Fibroblast of the conjunctiva (primary cell): ENCODE measurements at places on chromosomes 4 and X.

DNA sequence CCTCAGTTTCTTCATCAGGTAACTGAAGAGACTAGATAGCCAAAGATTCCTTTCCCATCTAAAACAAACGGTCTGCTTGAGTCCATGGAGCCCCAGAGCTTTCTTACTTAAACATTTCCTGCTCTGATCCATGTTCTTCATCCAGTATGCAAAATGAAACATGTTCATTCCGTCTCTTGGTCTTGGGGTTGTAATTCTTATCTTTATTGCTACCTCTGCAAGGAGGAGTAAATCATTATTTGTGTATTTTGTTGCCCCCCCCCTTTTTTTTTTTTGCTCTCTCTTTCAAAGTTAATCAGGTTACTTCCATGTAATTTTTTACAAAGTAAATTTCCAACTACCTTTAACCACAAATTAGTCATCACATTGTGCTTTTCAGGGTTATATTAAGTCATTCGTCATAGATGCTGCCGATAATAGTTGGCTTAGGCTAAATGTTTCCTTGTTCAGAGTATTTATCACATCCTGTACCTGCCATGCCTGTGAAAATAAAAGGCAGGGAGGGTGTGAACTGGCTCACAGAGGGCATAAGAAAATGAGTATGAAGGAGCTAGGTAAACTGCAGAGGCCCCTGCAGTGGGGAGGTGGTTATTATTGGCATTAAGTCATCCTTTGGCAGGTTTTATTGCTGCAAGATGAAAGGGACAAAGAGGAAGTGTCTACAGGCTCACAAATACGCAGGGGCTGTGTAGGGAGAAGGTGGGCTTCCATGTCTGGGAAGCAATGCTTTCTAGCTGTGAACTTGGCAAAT lies 76.7 kb upstream of the HS3ST1 start:
- no peak for DNase-seq

DNA sequence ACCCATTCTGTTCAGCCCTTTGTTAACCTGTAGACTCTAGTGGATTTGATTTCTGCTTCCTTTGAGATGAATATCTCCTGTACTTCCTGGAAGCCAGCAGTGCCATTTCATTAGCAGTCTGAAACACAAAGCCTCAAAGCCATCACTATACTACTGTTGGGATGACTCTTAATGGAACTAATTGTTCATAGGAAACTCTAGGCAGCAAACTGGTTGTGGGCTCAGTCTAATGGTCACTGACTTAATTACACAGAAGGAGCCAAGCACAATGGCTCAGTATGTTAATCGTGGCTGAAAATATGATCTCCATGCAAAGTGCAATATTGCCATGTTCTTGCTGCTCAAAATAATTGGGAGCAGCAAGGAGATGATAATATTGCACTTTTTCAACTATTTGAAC lies 262.3 kb downstream of the ARHGAP24 start:
- no peak for DNase-seq

- no peak for DNase-seq
These were observed 2.6 kb downstream of the FAAH2 start for GRCh38 chrX:57289089-57289488.

DNA sequence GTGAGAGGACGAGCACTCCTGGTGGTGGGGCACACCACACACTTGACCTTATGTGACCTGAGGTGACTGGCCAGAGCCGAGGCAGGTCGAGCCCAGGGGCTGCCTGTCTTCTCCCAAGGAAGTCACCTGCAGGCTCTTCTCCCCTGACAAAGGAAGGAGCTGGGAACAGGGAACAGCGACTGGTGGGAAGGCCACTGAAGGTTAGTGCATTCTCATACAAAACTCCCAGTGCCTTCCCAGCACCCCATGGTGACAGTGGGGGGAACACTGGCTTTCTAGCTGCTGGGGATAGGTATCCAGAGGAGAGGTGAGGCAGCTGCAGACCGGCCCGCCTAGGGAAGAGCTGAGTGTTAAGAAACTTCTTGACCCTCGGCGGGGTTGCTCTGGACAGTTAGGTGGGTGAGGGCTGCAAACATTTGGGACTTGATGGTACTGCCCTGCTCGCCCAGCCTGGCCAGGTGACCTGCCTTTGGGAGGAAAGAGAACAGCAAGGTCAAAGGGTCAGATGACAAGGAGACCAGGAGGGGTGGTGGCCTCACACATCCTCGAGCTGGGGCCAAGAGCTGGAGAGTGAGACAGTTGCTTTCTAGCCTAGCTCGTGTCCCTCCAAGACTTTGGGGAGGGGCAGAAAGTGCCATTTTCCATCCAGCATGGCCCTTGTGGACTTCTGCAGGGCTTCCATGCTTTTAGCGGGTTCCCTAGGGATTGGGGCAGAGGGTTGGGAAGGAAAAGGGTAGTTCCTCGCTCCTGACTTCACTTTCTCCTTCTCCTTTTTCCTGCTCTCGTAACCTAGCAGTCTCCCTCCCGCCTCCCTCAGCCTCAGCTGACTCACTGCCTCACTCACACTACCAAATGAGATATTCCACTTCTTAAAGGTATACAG lies 2.7 kb downstream of the NALF2 start:
- no peak for DNase-seq

- DNase-seq: peak; percentile 93
These were observed at the start of gene EOLA1 for GRCh38 chrX:149540621-149541520. TSS of gene EOLA1 (plus strand) at chrX:149541012. CDS start at chrX:149545631, 4,619 bp downstream.

- DNase-seq: no peak
These were observed 10.9 kb downstream of the AFAP1 start for GRCh38 chr4:7928711-7929110.

DNA sequence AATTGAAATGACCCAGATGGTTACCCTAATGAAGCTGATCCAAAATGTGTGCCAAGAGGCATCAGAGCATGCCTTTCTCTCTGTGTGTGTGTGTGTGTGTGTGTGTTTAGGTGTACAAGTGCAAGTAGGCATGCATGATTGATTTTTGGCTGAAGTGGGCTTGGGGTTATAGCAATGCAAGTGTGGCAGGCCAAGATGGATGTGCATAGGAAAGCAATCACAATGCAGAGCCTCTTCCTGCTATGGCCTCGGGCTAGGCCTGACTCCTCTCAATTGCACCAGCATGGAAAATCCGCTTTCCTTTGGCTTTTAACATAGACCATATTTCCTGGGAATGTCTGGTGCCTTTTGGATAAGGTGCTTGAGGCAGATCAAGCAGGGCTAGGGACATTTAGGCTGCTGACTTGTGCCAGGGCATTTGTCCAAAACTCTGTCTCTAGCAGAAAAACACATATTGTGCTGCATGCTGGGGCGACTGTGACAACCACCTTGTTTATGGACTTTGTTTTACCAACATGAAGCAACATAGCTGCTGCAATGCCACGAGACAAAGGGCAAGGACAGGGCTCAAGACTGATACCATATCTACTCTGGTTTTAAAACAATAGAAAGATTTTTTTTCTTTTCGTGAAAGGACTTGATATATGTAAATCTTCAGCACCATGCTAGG lies 395.7 kb downstream of the RAPGEF2 start:
- no peak for DNase-seq

GRCh38 chrX:36019125-36019524 lies 99.6 kb downstream of the CFAP47 start:
- no peak for DNase-seq

DNA sequence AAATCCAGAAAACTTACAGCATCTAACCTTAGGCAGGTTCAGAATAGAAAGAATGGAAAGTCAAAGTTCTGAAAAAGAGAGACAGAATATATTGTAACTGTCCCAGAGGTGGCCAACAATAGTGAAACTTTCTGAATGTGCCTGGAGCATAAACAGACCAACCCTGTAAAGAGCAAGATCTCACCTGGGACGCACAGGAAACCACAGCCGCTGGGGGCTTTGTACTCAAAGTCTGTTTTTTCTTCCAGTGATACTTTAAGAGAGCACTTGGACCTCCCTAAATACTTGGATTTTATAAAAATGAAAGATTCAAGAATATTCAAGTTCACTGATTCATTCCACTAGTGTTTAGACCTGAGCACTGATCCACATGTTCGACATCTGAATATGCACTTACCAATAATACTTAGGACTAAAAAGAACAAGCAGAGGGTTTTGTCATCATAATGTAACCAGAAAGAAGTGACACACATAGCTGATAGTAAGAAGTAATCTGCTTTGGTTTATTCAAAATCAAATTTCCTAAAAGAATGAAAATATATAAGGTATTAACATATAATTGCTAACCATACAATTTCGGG lies 35.3 kb downstream of the ARAP2 start:
- no peak for DNase-seq

- no peak for DNase-seq
These were observed 101.4 kb downstream of the ADAMTS3 start for GRCh38 chr4:72467633-72468032.

GRCh38 chr4:1784395-1784788 lies 8.7 kb upstream of the FGFR3 start:
- DNase-seq: no peak

DNA sequence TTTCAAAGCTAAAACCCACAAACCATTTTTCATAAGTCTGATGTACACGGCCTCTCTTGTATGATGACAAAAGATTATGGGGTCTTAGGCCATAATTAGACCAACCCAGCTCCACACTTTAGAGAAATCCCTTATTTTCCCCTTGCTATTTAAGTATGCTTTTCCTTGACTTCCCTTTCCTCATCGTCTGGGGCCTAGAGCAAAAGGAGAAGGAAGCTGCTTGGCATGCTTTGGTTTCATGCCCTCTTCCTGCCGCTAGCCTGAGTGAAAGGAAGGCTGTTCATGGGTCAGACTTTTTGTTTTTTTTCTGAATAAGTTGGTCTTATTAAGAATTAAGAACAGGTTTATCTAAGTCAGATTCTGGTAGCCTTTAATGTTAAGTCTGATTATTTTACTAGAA lies 10.6 kb upstream of the RASGEF1B start:
- no peak for DNase-seq

- DNase-seq: no peak
These were observed 94.6 kb downstream of the PPP3CA start for GRCh38 chr4:101252721-101253120.

DNA sequence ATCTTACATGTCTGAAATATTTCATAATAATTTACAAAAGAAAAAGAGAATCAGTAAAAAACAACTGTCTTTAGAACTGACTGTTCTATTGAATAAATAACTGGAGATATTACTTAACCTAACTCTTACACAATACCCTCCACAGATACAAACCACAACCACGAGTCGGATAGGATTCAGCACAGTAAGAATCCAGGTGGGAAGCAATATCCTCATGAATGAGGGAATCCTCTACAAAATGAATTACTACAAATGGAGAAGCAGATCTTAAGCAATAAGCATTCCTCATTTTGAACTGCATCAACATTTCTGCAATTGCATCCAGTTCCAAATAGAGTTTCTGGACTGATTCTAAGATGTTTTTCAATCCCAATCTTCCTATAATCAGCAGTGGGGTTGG lies 227.1 kb downstream of the SH2D1A start:
- DNase-seq: no peak

GRCh38 chr4:150176547-150176946 lies 98.3 kb downstream of the DCLK2 start:
- peak; percentile 80 for DNase-seq

DNA sequence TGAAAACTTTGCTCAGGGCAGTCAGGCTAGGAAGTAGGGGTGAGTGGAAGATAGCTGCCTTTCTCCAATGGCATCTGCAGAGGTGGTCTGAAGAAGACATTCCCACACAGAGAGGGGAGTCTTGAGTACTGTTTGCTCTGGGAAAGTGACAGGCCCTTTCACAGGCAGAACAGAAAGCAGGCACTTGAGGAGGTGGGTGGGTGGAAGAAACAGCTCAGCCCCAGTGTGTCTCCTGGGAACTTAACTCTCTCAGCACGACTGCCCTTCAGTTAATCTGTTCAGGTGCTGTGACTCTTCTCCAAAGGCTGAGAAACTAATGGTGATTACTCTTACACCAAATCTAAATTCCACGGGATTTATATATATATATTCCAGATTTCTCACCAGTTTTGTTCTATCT lies 28.3 kb downstream of the ENOPH1 start:
- DNase-seq: no peak
